ENCODE measurements at places on chromosomes 4 and X.

DNA sequence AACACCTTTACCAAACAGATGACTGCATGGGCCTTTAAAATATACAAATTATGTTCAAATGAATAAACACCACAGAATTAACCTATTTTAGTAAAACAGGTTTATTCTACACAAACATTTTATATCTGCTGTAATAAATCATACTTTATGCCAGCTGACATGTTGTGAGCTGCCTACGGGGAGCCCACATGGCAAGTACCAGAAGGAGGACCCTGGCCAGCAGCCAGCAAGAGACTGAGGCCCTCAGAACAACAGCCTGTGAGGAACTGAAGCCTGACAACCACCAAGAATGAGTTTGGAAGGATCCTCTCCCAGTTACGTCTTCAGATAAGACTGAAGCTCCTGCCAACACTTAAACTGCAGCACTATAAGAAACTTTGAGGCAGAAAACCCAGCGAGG, 377.0 kb downstream of the PDGFC start:
- DNase-seq = no peak

DNA sequence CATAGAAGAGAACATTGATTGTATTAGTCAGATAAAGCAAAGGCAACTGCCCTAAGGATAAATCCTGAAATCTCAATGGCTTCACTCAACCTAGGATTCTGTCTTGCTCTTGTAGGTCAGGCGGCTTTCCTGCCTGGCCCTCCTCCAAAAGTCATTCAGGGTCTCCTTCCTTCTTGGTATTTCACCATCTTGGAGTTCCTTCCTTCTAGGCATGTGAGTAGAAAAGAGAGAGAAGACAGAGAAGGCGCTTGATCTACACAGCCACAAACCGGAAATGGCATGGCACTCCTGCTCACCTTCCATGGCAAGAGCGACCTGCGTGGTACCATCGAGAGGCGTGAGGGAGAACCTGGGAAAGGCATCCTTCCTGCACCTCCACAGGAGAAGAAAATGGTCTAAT, 45.3 kb upstream of the HELT start:
- DNase-seq = no peak

DNA sequence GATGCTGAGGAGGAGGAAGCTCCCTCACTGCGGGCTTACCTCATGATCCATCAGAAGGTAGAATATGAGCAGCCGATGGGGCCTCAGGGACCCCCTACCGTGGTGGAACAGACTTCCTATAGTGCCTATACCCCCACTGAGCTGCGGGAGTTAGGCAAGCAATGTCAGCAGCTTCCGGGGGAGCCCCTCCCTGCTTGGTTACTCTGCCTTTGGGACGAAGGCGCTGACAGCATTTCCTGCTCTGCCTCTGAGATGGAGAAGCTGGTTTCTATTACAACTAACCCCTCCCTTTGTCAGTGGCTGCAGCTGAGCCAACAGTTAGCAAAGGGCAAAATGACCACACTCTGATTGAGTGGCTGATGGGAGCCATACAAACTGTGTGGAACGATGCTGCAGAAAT, 430.7 kb downstream of the IDS start:
- no peak for DNase-seq

DNA sequence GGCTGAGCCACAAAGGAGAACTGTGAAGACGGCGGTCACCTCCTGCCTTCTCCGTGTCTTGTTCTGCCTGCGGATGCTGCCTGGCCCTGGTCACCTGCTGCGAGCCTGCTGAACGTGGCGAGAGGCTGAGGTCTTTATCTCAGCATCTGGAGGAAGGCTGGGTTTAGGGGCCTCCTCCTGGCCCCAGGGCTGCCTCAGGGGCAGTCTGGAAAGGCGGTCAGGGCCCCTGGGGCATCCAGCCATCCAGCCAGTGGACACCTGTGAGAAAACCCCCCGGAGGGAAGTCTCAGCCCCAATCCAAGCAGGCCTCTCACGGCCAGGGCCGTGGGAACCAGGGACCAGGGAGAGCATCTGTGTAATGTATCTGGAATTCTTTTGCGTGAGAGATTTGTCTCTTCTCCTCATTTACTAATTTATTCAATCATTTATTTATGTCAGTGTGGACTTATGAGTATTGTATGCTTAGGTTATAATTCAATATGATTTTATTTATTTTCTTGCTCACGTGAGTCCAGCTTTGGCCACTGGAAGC, 11.3 kb downstream of the PDE6B start:
- DNase-seq = no peak

DNA sequence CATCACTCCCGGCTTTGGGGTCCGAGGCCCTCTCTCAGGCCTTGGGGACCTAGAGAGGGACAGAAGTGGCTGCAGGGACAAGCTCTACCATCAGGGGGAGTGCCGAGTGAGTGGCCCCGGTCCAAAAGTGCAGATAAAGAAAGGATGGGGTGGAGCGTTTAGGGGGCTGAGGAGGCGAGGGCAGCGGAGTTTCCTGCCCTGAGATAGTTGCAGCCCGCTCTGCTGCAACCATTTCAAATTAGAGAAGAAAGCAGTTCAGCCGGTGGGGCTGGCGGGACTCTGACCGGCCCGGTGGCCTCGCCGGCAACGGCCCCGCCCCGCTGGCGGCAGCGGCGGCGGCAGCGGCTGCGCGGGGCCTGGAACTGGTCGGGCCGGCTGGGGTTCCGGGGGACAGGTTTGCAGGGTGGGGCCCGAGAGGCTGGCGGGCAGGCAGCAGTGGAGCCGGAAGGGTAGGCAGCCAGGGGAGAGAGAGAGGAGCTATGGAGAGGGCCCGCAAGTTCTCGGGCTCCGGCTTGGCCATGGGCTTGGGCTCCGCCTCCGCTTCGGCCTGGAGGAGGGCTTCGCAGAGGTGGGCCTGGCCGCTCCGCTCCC, 7.6 kb downstream of the DLG3 start:
- peak; percentile 26 for DNase-seq

DNA sequence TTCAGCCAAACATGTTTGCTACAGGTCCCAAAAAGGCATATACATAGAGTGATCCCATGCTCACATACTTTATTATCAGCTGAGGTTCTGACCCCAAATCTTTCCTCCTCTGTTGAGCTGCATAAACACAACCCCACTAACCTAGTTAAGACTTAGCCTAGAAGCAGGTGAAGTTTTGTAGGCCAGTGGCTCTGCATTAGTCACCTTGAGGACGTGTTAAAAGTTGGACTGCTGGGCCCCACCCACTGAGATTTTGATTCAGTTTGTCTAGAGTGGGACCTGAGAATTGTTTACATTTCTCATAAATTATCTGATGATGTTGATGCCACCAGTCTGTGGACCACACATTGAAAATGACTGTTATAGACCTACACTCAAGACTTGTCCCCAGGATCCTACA, 43.8 kb upstream of the GAB1 start:
- DNase-seq = no peak

GRCh38 chr4:139256349-139256748, 23.7 kb downstream of the MGARP start:
- no peak for DNase-seq

DNA sequence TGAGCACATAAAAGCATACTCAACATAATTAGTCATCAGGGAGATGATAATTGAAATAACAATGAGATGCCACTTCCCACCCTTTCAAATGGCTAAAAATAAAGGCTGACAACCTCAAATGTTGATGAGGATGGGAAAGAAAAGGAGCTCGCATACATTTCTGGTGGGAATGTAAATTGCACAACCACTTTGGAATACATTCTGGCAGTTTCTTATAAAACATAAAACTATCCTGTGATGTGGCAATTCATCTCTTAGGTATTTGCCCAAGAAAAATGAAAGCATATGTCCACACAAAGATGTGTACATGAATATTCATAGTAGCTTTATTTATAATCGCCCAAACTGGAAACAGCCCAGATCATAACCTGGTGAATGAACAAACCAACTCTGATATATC, 687 bp upstream of the ZNF275 start:
- no peak for DNase-seq

DNA sequence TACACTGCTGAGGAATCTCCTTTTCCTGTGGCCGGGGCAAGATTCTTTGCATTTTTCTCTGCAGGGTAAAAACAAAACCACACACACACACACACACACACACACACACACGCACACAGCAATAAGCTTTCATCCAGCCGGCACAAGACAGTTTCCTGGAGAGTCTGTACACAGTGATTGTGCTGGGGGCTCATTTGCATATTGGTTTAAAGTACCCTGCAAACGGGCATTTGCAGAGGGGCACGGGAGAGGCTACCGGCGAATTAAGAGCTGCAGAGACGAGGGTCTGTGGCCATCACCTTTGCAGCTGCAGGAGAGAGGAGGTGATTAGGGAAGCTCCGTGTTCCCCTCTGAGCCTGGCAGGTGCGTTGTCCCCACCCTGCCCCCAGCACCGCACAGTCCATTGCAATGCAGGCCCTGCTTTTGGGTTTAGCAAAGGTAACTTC, 219.9 kb downstream of the SHOX start:
- no peak for DNase-seq

- no peak for DNase-seq
These were observed 370.8 kb upstream of the DIPK2B start for GRCh38 chrX:45571453-45571852.

- DNase-seq = no peak
These were observed 82.8 kb downstream of the PDGFC start for GRCh38 chr4:156888762-156889161.

- DNase-seq = no peak
These were observed 174.7 kb upstream of the RPL34 start for GRCh38 chr4:108445716-108446115.

- no peak for DNase-seq
These were observed 25.5 kb upstream of the USO1 start for GRCh38 chr4:75698963-75699228.

GRCh38 chrX:12972243-12972642, 2.7 kb upstream of the TMSB4X start:
- DNase-seq = no peak

DNA sequence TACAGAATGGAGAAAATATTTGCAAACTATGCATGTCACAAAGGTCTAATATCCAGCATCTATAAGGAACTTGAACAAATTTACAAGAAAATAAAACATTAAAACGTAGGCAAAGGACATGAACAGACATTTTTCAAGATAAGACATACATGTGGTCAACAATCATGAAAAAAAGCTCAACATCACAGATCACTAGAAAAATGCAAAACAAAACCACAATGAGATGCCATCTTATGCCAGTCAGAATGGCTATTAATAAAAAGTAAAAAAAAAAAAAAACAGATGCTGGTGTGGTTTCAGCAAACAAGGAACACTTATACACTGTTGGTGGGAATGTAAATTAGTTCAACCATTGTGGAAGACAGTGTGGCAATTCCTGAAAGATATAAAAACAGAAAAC, 75.8 kb upstream of the IL13RA2 start:
- DNase-seq = no peak

GRCh38 chr4:101252721-101253120, 94.6 kb downstream of the PPP3CA start:
- DNase-seq = no peak

GRCh38 chr4:176896211-176896610, 103.5 kb upstream of the VEGFC start:
- no peak for DNase-seq

DNA sequence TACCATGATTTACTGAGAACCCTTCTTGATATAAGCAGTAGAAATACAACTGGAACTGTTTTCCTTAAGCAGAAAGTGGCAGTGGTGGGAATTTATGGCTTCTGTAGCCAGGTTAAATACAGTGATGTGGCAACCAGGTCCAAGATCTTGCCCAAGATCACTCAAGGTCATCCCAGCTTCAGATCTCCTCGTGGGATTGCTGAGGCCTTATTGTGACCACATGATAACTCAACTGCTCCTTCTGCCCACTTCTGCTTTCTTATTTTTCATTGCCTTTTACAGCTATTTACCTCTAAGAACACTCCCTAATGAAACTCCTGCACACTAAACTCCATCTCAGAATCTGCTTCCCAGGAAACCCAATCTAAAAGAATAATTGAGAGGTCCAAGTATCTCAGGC, 12.4 kb upstream of the CYBB start:
- DNase-seq = no peak

DNA sequence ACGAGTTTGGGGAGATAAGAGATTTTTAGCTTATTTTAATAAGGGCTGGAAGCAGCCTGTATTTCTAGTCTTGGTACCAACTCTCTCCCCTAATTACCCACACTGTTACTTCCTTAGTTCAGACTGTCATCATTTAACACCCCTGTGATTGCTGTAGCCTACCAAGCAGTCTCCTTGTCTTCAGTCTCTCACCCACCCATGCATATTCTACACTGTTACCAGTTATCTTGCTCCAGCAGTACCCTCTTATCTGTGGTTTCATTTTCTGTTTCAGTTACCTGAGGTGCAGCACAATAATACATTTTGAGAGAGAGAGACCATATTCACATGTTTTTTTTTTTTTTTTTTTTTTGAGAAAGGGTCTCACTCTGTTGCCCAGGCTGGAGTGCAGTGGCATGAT, 80.2 kb downstream of the DIAPH2 start:
- no peak for DNase-seq

GRCh38 chr4:85644061-85644460, 169.1 kb downstream of the ARHGAP24 start:
- DNase-seq = no peak

GRCh38 chr4:14182148-14182547, 554.6 kb upstream of the BOD1L1 start:
- DNase-seq = no peak

- DNase-seq = no peak
These were observed 370.1 kb downstream of the PPP3CA start for GRCh38 chr4:100977274-100977673.

- no peak for DNase-seq
These were observed 38.5 kb upstream of the UGT2B7 start for GRCh38 chr4:69057620-69058409.

DNA sequence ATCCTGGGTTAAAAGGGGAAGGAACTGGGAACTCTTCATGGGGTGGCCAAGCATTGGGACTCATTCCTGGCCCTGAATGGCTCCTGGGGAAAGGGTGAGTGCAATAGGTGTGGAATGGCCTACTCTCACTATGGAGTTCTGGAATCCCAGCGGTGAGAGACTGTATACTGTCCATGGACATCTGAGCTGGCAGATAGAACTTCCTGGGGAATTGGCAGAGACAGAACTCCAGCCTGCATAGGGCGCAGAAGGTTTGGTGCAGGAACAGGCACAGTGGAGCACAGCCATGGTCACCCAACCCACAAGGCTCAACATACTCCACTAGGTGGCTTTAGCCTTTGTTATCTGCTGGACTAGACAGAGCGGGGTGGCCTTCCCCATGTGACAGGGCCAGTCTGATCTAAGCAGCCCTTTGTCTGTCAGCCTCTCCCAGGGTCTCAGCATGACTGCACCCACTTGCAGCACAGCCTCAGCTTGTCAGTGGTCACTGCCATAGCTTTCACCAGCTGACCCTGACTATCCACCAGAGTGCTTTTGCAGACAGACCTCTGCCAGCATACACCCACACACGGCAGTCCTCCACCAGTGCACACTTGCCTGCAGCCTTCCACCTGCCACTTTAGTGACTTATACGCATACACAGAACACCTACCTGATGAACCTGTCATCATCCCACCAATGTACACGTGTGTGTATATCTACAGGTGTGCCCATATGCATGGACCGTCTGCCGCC, 48.4 kb downstream of the TECRL start:
- no peak for DNase-seq

DNA sequence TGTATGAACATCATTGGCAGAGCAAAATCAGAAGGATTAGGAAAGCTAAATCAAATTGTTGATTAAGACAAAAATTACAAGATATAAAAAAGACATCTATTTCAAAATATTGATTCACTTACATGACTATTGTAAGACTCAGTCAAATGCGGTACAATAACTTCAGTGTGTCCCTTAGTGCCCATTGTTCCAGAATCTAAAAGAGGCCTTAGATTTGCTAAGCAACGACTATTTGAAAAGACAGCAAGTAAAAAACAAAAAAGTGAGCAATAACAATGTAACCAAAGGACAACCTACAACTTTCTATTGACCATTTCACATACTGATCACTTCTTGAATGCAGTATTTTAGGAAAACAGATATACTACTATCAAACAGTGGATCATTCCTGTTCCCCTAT, 65.6 kb downstream of the UBA6 start:
- DNase-seq = no peak
